ENCODE measurements at places on chromosomes 7 and 10.

GRCh38 chr10:3813986-3814837, 29.2 kb upstream of the KLF6 start:
- DNase-seq: no peak

- no peak for DNase-seq
Observed at GRCh38 chr10:988667-989545, 672 bp downstream of the GTPBP4 start.

DNA sequence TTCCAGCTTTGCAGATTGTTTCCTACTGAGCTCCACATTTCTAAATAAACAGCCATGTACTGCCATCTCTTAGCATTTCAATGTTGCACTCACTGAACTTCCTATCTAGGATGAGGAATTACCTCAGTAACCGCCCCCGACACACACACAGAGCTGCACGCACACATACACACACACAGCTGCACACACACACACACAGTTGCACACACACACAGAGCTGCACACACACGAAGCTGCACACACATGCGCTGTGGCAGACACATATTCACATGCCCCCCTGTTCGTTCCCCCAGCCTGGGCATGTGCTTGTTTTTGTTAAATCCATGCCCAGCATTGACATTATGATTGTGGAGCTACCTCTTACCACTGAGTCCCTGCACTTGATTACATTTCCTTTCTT, 39.6 kb upstream of the CNPY1 start:
- DNase-seq: no peak

DNA sequence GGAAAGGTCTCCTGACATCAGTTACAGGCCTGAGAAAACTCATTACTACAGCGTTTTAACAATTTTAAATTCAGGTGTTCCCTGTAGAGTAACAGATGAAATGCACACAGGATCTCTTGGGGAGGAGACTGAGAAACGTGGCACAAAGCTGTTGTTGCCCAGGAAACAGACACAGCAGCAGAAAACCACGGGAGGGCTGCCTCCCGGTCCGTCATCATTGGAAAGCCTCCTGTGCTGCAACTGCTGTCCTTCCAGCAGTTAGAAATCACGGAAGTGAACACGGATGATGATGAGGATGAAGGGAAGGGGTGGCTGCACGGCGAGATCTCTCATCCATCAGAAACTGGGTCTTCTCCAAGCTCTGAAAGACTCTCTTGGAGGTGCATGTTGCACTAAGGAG, 94.6 kb upstream of the RNF32 start:
- DNase-seq: no peak

- no peak for DNase-seq
Observed at GRCh38 chr10:129568583-129569344, 101.7 kb downstream of the MGMT start.

DNA sequence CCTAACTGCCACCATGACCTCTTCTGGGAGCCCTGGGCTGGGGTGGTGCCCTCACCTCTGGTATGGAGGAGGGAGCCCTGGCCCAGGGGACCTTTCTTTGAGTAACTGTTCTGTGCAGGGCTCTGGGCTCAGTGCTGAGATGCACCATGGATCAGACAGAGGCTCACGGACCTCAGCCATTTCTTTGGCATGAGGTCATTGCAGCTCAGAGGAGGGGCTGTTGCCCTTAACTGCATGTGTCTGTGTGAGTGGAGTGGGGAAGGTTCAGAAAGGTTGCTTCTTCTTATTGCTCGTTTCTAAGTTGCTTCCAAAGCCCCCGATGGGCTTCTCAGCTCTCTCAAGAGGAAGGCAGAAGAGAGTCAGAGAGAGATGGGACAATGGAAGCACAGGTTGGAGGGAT, 233.9 kb downstream of the RPS24 start:
- DNase-seq: no peak

DNA sequence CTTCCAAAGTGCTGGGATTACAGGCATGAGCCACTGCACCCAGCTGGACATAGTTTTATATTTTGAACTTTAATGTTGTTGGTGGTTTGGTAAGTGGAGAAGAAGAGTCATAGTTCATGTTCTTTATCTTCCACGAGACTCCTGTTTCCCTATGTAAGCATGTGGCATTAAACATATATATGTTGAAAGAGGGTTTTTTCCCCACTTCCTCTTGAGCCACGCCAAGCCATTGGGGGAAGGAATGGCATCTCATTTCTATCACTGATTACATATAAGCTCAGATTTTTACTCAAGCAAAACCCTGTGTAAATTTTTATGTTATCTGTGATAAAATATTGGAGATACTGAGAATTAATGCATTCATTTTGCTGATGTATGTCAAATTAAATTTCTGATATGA, 300.4 kb downstream of the PHF14 start:
- no peak for DNase-seq

DNA sequence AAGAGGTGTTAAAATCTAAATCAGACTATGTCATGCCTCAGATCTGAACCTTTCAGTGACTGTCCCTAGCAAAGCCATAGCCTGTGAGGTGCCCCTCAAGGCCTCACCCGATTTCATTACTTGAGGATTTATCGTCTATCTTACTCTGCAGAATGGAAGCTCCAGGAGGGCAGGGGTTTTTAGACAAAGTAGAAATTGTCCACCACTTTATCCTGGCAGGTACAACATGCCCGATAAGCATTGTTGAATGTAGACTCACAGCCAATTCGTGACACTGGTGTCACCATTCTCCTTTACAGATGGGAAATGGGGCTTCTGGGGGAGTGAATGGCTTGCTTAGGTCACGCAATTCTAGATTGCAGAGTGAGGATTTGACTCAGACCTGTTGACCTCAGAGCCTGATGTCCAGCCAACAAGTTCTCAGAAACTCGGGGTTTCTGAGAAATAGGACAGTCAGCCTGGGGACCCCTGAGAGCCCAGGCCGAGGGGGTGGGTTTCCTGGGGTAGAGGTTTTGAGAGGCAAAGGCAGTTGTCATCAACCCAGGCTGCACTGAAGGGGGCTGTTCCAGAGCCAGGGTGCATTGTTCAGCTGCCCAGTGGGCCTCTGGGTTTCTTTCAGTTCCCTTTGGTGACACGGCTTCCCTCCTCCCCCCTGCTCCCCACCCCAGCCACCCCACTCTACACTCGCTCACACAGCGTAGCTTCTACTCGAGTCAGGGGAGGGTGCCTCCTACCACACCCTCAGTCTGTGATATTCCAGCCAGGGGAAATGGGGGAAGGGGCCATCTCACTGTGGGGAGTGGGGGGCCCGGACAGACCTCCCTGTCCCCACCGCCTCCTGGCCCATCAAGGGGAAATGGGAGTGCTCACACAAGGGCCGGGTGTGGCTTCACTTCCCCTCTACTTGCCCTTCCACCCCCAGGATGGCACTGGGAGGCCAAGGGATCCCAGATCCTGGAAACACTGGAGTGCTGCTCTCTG, 3.1 kb upstream of the IRF5 start:
- DNase-seq: no peak

DNA sequence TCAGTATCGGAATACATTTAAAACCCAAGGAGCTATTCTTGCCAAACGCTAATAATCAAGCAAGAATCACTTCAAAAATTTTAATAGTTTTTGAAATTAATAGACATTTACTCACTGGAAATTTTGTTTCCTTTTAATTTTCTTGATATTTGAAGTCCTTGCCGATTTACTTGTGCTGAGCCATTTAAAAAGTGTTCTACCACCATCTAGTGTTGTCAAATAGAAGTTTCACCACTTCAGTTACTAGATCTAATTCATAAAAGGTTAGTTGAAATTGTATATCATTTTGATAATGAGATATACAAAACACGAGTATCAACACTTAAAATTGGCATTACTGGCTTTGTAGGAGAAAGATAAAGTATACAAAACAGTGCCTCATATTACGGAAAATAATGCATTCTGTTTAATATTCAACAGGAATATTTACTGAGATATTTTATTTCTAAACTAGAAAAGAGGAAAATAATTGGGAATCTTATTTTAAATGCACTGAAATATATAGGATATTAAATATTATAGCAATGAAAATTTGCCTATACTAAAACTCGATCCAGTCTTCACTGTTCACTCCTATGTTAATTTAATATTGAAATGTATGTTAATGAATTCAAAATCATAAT, 664.8 kb upstream of the SEMA3D start:
- DNase-seq: no peak

DNA sequence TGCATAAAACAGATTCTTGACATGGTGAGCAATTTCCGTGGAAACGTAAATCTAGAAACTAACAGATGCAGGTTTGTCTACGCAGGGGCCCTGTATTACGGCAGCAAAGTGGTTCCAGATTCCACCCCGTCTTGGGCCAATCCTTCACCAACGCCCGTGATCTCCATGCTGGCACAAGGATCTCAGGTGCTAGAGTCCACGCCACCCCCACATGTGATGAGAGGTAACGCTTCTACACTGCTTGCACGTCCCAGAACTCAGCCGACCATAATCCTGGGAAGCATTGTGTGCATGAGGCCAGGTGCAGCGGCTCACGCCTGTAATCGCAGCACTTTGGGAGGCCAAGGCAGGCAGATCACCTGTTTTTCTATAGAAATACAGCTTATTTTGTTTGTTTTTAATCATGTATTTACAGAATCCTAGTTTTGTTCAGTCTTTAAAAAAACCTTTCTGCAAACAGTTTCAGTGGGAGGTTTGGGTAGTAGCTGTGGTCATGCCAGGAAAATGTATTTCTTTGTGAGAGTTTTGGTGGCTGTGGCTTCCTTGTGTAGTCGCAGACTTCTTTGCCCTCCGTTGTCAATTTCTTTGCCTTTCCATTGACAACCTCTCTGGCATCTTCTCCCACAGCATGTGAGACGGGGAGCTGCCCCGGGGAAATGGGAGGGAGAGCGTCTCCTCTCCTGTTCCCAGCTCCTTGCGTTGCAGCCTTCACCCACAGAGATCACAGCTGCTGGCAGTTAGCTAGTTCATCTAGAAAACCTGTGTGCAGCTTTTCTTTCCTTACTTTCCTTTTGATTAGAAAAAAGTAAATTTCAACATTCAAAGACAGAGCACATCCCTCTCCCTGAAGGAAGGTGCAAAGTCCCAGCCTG, 35.7 kb downstream of the ITIH2 start:
- no peak for DNase-seq

GRCh38 chr10:48600645-48601505, 4.0 kb downstream of the ARHGAP22 start:
- DNase-seq: no peak

DNA sequence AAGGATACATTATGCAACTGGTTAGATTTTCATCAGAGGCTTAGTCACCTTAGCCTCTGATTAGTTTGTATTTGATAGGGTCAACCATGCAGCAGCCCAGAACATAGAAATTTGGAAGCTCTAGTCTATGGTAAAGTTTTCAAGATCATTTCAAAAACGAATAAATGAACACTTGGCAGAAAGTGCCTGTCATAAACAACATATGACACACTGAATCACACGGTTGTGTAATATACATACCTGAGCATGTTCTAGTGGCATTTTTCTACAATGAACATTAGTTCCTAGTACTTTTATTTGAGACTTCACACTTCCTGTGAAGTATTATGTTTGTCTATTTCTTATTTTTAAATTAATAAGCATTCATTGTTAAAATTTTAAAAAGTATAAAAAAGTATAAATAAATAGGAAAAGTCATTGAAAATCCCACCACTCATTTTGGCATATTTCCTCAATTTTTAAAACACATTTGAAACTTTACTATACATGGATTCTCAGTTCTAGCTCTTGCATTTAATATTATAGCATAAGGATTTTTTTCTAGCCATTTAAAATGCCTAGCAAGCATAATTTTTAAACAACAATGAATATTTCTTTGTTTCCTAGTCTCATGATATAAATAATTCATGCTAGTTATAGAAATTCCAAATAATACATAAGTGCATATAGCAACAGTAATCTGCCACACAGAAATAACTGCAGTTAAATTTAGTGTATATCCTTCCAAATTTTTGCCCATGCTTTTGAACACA, 25.7 kb upstream of the PRPS1L1 start:
- DNase-seq: no peak

GRCh38 chr7:126016722-126017121, 1087.1 kb upstream of the POT1 start:
- no peak for DNase-seq

DNA sequence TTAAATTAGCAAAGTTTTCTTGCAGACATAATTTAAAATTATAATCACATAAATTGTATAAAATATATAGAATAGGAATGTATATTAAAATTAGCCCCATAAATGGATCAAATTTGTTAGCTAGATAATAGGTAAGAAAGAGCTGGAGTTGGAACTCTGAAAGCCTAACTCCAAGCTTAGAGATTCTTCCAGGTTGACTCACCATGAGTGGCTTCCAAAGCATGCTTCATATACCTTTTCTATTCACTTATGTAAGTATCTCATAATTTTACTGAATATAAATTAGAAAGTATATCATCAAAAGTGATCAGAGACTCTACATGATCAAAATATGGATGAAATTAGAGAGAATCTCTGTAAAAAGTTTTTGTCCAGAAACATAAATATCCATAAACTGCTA, 320.7 kb upstream of the MAGI2 start:
- no peak for DNase-seq

- no peak for DNase-seq
Observed at GRCh38 chr7:154990964-154991540, 11.9 kb downstream of the PAXIP1 start.

DNA sequence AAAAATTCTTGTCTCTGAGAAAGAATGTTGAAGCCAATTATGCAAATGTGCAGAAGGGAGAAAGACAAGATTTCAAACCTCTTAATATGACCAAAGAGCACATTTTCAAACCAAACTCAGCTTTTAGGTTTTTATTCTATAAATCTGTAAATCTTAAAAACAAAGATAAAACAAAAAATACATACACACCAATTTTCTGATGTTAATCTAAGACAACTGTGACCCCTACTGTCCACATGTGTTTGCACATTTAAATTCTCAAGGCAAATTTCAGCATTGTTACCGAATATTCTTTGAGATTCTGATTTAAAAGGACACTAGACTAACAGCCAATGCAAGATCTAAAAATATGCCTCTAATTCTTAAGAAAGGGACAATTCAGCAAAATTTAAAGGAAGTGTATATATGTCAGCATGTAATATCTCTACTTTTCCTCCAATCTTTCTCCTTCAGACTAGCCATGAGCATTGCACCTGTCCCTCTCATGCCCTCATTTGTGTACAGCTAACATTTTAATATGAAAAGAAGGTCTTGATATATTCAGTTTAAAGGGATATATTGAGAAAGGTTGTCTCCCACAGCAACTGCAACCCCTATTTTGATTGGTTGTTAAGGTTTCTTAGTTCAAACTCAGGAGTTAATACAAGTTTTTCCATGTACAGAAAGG, 417.9 kb downstream of the IPMK start:
- no peak for DNase-seq

DNA sequence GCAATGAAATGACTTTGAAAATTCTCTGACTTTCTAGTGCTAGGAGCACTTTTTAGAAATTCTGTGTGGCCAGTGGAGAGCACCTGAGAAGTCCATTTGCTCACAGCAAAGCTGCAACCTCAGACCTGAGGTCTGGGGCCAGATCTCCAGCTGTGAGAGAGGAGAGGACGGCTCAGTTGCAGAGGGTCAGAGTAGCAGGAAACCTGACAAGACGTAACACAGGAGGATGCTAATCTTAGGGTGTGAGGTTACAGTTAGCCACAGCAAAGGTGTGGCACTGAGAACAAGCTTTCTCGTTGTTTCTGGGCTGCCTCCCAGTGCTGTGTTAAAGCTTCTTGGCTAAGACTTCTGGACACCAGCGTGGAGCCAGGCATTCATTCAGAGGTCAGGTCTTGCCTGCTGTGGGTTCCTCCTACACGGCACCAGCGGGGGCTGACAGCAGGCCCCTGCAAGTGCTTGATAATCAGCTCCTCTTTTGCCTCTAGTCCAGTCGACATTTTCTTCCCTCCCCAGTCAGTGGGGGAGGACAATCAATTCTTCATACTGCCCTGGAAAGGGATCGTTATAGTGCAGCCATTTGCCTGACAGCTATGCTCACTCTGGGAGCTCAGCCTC, 435.4 kb upstream of the DPP6 start:
- DNase-seq: no peak
